ENCODE measurements at places on chromosomes 12 and 14. TPM values are rescaled to one million over a fixed set of nuclear protein-coding genes. Genes with fewer than 3 reads are reported as not detected.

DNA sequence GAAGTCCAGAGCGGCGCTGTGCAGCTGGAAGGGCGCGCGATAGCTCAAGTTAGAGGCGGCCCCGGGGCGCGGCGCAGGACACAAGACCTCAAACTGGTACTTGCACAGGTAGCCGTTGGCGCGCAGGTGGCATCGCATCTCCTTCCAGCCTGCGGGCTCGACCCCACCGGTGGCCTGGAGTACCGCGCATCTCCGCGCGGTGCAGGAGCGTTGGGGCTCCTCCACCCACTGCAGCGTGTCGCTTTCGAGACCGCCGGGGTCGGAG is 553 bp downstream of the CLEC14A start:
- peak; percentile 75 for DNase-seq
- no peaks in the 10 kb centered on the region for H3K36me3 ChIP-seq
- H3K27me3 ChIP-seq, result peaks cover 24% of the 10 kb centered on the region
- peak overlapping the region; percentile 67 for H3K27ac ChIP-seq

The SERPINA12 gene
- 91.3 TPM for total RNA-seq

DNA sequence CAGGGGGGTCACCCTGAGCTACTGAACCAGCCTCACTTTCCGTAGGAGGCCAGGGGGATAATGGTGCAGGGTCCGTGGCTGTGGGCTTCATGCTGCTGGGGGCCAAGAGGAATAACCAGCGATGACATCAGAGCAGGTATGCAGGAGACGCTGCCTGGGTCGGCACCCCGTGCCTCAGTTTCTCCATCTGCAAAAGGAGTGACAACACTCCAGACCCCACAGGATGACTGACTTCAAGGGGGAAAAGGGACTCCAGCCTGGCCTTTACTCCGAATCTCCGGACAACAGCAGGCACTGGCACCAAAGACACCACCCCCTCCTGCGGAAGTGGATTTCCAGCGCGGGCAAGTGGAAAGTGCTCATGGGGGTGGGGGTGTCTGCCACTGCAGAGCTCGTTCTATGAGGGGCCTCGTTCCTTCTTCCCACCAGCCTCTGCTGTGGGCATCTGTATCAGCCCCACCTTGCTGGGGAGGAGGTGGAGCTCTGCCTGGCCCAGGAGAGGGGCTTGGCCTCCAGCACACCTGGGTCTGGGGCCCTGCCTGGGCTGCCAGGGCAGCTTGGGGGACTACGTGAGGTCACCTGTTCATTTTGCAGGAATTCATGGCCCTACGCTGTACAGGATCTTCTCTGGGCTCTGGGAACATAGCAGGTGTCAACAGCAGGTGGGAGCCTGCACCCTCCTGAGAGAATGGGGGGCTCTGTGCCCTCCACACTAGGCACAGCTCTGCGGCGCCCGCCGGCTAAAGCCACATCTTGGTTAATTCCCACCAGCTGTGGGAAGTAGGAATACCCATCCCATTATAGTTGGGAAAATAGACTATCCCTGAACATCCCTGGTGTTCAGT is 216.6 kb upstream of the C14orf180 start:
- H3K27ac ChIP-seq, result no peak overlapping the region
- H3K4me3 ChIP-seq, result no peak overlapping the region
- H3K27me3 ChIP-seq, result peaks cover 45% of the 10 kb centered on the region
- peak; percentile 49 for DNase-seq

The TMEM121 gene
- 1.7 TPM for total RNA-seq

DNA sequence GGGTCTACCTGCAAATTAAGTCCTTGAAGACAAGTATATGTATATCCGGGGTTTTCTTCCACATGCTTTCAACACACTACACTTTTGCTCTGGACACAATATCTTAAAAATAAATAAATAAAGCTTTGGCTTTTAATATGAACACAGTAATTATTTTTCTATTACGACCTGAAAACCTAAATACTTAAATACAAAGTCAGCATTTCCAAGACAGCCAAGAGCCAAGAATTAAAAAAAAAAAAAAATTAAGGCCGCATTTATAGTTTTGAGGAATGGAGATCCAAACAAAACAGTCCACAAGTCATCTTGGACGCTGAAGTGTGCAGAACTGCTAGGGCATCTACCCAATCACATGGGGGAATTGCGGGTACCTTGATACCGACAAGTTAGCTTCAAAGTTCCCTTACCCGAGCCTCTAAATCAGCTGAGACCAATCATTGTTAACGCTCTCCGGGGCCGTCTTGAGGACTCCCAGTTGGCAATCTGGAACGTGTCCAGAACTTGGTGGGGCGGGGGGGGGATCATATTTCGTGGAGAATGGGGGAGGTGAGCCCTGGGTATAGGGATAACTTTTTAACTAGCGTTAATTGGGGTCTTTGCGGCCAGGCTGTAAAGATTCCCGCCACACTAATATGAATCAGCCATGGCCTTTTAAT is 731 bp upstream of the PCNX4 start:
- H3K4me1 ChIP-seq, result peaks cover 40% of the 10 kb centered on the region
- no peaks in the 10 kb centered on the region for H3K36me3 ChIP-seq
- H3K4me3 ChIP-seq, result peak overlapping the region; percentile 86
- no peaks in the 10 kb centered on the region for H3K27me3 ChIP-seq
- H3K27ac ChIP-seq, result peak overlapping the region; percentile 98
- DNase-seq, result no peak

The SCFD1 gene
- total RNA-seq, result 43.2 TPM

The ACOT2 gene
- 35.6 TPM for total RNA-seq

DNA sequence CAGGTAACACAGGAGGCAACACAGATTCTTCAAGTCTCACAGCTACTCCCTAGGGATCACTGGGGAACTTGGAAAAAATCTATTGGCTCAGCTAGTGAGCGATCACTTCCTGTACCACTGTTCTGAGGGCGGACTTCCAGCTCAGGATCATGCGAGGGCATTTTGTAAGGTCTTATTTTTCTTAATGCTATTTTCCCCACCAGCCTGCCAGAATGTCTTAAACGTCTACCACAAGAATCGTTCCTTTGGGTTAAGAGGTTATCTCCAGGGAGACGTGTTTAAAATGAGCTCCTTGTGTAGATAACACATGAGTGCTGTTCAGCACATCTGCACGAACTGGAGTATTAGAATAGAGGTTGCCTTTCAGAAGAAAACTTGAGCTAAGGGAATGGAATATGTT is 162.6 kb downstream of the ETNK1 start:
- H3K36me3 ChIP-seq, result no peaks in the 10 kb centered on the region
- H3K4me3 ChIP-seq, result no peak overlapping the region
- no peak overlapping the region for H3K27ac ChIP-seq
- no peaks in the 10 kb centered on the region for H3K4me1 ChIP-seq

The CYP27B1 gene
- total RNA-seq, result 1.4 TPM
